Muscle of leg (tissue), 16 donors: ENCODE measurements at places on chromosomes 7 and 10. TPM values are rescaled to one million over a fixed set of nuclear protein-coding genes. Genes with fewer than 3 reads are reported as not detected.

- H3K4me1 ChIP-seq: no peaks in the 10 kb centered on the region
- H3K27ac ChIP-seq: no peak overlapping the region
- H3K4me3 ChIP-seq: no peak overlapping the region
- no peaks in the 10 kb centered on the region for H3K36me3 ChIP-seq
These were observed 11.3 kb downstream of the SLC16A9 start for GRCh38 chr10:59698326-59698725.

- peaks cover 19% of the 10 kb centered on the region for H3K4me1 ChIP-seq
- DNase-seq: peak; percentile 55
- H3K27me3 ChIP-seq: no peaks in the 10 kb centered on the region
- H3K27ac ChIP-seq: no peak overlapping the region
- no peak overlapping the region for H3K4me3 ChIP-seq
- H3K36me3 ChIP-seq: no peaks in the 10 kb centered on the region
These were observed 35.8 kb downstream of the RBM17 start for GRCh38 chr10:6124666-6125065.

GRCh38 chr10:452512-453426, 236.7 kb downstream of the DIP2C start:
- DNase-seq: no peak
- H3K27ac ChIP-seq: no peak overlapping the region
- no peak overlapping the region for H3K4me3 ChIP-seq
- H3K27me3 ChIP-seq: no peaks in the 10 kb centered on the region
- peaks cover 2% of the 10 kb centered on the region for H3K36me3 ChIP-seq

DNA sequence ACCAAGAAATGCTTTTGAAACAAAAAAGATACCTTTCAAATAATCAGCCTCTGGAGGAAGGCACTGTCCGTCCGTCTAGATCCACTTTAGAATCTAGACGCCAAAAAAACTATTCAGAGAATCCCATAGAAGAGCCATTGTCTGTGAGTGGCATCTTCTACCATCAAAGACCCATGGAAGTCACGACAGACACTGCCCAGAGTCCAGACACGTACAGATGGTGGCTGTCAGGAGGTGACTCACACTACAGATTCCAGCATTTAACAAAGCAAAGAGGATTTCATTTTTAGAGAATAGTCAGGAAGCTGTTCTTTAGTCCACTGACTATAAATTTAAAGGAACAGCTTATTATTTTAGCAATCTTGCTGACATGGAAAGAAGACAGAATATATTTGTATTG, 11.7 kb downstream of the C1QL3 start:
- H3K36me3 ChIP-seq: no peaks in the 10 kb centered on the region
- H3K4me3 ChIP-seq: no peak overlapping the region
- H3K27me3 ChIP-seq: no peaks in the 10 kb centered on the region
- H3K4me1 ChIP-seq: no peaks in the 10 kb centered on the region
- H3K27ac ChIP-seq: no peak overlapping the region

- H3K36me3 ChIP-seq: peaks cover 2% of the 10 kb centered on the region
- H3K4me1 ChIP-seq: no peaks in the 10 kb centered on the region
- no peaks in the 10 kb centered on the region for H3K27me3 ChIP-seq
These were observed 213.8 kb downstream of the DNAJB6 start for GRCh38 chr7:157550300-157551275.

DNA sequence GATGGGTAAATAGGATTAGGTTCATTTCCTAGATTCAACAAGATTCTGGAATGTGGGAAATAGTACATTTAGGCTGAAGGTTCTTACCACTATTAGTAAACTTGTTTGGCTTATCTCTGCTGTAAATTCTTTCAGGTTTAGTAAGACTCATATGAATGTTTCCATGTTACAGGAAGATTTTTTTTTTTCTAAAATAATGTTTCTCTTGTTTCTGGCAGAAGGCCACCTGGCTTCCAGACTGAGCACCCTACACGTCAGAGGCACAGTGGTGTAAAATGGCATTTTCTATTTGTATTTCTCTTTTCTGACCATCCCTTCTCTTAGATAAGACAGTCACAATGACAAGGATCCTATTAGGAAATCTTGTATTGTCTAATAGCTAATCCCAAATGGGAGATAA, 22.7 kb upstream of the AASS start:
- no peaks in the 10 kb centered on the region for H3K36me3 ChIP-seq
- H3K27me3 ChIP-seq: no peaks in the 10 kb centered on the region
- no peaks in the 10 kb centered on the region for H3K4me1 ChIP-seq

- no peaks in the 10 kb centered on the region for H3K36me3 ChIP-seq
- H3K4me3 ChIP-seq: no peak overlapping the region
- H3K27me3 ChIP-seq: no peaks in the 10 kb centered on the region
- no peak for DNase-seq
These were observed 293.3 kb upstream of the MKI67 start for GRCh38 chr10:128419466-128420019.

OLAH gene
- total RNA-seq: 0.13 TPM
